HFF-Myc (cell line): ENCODE measurements at places on chromosomes 2 and 18.

DNA sequence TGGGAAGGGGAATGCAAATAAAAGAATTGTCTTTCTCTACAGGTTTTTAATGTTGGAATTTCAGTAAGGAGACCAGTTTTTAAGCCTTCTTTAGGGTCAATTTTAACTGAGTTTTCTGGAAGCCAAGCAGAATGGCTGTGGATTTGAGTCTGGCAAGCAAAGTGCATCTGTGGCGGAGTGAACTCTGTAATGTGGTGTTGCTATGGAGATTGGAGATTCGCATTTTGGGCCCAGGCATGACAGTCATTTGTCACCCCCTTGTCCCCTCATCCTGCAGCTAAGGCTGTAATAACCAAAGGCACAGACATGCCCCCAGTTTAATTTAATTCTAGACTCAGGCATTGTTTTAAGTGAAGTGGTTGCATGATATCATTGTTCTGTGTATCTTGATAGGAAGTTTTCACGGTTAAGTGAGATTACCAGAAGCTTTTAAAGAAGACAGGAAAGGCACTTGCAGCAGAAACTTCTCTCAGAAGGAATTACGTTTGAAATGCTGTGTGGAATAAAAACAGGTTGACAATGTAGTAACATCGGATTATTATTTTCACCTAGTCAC lies 30.6 kb downstream of the ARMC9 start:
- DNase-seq, result no peak

DNA sequence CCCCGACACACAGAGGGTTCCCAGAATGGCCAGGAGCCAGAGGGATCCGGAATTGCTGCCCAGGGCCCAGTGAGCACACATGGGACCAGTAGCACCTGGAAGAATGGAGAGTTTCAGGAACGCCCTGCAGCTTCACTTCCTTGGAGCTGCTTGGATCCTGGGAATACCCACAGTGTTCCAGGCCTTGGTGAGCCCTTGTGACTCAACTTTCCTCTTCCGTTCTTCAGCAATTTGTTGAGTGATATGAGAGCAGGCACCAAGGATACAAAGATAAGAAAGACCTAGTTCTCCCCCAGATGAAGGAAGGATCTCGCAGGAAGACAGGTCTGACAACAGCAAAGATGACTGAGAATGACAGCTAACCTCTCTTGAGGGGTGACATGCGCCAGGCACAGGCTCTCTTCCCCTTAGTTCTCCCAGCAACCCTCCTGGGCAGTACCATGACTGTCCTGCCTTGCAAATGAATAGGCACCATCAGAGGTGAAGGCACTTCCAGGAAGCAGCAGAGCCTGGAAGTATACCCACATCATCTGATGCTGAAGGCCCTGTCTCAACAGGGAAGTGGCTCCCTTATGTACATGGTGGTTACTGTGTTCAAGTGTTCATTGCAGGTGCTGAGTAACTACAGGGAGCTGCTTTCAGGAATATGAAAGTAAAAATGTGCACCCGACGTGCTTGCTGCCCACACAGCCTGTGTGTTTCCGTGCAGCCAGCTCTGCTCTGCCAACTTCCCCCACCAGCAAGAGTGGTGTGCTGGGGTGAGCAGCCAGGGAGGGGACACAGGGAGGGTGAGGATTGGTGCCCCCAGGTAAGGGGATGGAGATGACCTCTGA lies 116.2 kb downstream of the STPG4 start:
- DNase-seq, result no peak

DNA sequence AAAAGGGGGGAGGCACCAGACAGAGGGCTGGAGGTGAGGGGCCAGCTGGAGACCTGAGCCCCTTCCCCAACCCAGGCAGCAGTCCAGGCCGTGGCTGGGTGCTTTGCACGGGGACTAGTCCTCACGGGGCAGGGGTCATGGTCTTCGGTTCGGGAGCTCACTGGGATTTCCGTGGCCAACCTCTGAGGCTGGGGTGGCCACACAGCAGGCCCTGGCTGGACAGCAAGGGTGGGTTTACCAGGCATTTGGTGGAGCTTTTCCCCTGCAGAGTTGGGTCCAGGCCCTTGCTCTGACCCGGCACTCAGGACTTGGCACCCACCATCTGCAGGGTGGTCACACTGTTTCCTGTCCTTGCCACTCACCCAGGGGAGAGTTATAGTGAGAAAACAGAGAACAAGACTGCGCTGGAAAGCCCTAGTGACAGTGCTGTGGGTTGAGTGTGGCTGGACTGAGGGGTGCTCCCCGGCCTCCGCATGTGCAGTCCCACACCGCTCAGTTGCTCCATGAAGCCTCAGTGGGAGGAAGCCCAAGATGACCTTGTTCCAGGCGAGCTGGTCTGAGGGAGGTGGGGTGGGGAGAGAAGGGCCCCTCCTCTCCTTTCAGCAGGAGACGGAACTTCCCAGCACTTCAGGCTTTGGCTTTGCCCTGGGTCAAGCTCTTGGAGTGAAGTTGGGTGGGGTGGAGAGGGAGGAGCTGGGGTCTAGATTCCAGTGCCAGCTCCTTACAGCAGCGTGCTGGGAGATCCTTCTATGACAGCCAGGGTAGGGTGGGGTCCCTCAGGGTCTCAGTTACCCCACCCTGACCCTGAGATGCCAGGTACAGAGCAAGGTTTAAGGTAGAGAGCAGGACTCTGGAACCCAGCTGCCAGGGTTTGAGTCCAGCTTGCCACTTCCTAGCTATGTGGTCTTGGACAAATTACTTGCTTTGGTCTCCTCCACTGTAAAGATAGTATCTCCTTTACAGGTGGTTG lies 219.8 kb downstream of the DYSF start:
- DNase-seq, result no peak

DNA sequence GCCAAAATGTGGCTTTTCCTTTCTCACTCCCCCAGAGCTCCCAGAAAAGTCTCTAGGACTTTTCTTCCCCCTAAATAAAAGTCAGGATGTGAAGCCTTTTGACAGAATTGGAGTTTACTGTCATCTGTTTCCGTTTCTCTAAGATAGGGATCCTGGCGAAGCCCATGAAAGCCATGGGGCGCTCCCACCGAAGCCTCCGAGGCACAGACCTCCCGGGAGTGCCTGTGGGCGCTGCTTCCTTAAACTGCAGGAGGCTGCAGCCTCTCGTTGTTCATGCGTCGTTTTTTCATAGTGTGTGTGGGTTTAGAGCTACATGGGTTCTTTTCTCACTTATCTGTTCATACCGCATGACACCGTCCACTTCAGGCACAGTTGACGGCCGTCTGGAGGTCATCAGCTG lies 56.8 kb downstream of the ASAP2 start:
- DNase-seq, result no peak

- no peak for DNase-seq
These were observed 9.3 kb upstream of the SLC16A14 start for GRCh38 chr2:230077851-230078547.

DNA sequence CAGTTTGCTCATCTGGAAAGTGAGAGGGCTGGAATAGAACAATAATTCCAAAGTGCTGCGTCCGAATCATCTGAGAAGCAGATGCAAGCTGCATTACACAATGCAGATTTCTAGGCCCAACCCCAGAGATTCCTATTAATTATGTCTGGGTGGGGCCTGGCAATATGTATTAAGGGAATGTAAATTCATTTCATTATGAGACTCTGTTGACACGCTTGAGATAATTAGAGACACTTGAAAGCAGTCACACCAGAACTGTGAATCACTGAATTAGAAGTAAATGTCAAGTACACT lies 54.7 kb upstream of the HK2 start:
- DNase-seq, result no peak

- no peak for DNase-seq
These were observed 91.7 kb upstream of the EPC2 start for GRCh38 chr2:148552675-148553331.

GRCh38 chr2:74566754-74567085 lies 12.2 kb downstream of the DOK1 start:
- DNase-seq, result peak; percentile 84

DNA sequence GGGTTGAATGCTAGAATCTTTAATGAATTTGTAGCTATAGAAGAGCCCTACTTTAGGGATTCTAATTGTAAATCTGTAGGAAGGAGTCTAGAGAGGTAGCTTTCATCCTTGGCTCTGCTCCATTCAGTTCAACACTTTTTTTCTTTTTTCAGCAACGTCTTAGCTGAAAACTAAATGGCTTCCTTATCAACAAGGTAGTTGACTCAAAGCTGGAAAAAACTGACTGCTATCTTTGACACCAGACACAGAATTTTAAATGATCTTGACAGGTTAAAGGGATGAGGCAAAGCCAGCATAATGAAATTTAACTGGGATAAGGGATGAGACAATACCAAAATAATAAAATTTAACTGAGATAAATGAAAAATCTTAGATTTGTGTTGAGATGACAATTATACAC lies 54.9 kb downstream of the TMEFF2 start:
- DNase-seq, result no peak

GRCh38 chr2:144159240-144159639 lies 360.7 kb downstream of the ZEB2 start:
- no peak for DNase-seq
